Cardiac muscle cell (in vitro differentiated cells and primary cell): ENCODE measurements at places on chromosomes 1 and 21. TPM values are rescaled to one million over a fixed set of nuclear protein-coding genes. Genes with fewer than 3 reads are reported as not detected.

Gene TAL1
- total RNA-seq = 0.04 and 0.30 TPM in 2 replicates

Gene MYOG
- total RNA-seq = 0.18 TPM in 1 of 2 replicates, not detected in the other

Gene PIGR
- total RNA-seq = not detected in 2 replicates

Gene POLR3GL
- total RNA-seq = 20.6 and 43.4 TPM in 2 replicates

Gene LCE1B
- not detected in 2 replicates for total RNA-seq

Gene MACF1
- total RNA-seq = 146 and 261 TPM in 2 replicates

DNA sequence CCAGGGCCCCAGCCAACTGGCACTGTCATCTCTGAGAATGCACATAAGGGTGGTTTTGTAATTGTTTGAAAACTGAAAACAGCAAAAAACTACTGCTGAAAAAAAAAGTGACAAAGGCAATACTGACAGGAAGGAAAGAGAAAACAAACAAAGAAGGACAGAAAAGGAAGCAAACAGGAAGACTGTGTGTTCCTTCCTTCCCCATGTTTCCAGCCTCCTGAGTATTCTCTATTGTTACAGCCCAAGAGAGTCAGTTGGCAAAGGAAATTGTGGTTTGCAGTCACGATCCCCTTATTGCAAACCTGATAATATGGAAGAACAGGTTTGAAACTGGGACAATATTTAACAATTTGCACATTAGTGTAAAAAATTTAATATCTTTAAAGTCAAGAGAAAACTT, 1177.6 kb downstream of the PLA2G4A start:
- no peak overlapping the region for H3K27ac ChIP-seq
- DNase-seq = no peak
- no peaks in the 10 kb centered on the region for H3K27me3 ChIP-seq
- no peak overlapping the region for H3K4me3 ChIP-seq

DNA sequence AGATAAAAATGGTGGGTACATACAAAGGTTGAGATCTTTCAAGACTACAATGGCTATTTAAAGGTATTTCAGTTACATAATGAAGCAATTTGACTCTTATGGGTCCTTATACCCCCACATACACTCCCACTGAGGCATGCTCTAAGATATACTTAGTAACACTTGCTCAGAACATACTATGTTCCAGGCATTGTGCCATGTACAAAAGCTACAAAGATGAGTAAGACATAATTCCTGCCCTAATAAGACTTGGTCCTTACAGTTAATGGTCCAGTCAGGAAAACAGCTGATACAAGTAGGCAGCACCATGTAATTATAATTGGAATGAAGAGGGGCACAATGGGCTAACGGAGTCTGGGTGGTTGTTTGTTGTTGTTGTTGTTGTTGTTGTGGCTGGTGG, 166.7 kb upstream of the BEND5 start:
- H3K4me1 ChIP-seq = no peaks in the 10 kb centered on the region

- no peaks in the 10 kb centered on the region for H3K4me1 ChIP-seq
- H3K27ac ChIP-seq = peak overlapping the region; percentile 36
- no peaks in the 10 kb centered on the region for H3K27me3 ChIP-seq
- H3K36me3 ChIP-seq = no peaks in the 10 kb centered on the region
These were observed 20.7 kb upstream of the CLIC4 start for GRCh38 chr1:24724345-24725208.

- no peak overlapping the region for H3K27ac ChIP-seq
- no peaks in the 10 kb centered on the region for H3K27me3 ChIP-seq
- H3K4me3 ChIP-seq = no peak overlapping the region
- no peak for DNase-seq
- H3K36me3 ChIP-seq = no peaks in the 10 kb centered on the region
These were observed 299.7 kb upstream of the PRMT6 start for GRCh38 chr1:106756752-106757151.

DNA sequence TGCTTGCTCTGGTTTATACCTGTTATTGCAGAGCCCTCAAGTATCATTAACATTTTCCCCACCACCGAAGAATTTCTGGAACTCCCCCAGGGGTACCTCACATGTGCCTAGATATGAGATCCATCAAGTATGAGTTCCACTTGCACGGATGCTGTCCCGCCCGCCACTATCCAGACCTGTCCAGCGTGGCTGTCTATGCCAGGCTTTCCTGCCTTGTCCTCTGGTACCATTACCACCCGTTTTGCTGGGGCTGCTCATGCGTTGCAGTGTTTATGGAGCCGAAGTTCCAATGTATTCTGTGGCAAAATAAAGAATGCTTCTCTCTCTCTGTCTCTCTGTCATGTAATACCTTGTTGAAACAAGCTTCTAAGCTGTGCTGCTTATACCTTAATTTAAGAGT, 543.5 kb upstream of the PTBP2 start:
- no peaks in the 10 kb centered on the region for H3K36me3 ChIP-seq
- no peaks in the 10 kb centered on the region for H3K4me1 ChIP-seq
- no peaks in the 10 kb centered on the region for H3K27me3 ChIP-seq
- DNase-seq = no peak
- H3K4me3 ChIP-seq = no peak overlapping the region
- H3K27ac ChIP-seq = no peak overlapping the region

- no peak overlapping the region for H3K4me3 ChIP-seq
- no peak overlapping the region for H3K27ac ChIP-seq
- H3K4me1 ChIP-seq = no peaks in the 10 kb centered on the region
- DNase-seq = no peak
- no peaks in the 10 kb centered on the region for H3K36me3 ChIP-seq
These were observed 15.1 kb upstream of the CDC42BPA start for GRCh38 chr1:227333423-227333822.

- DNase-seq = peak; percentile 56
- peaks cover 9% of the 10 kb centered on the region for H3K36me3 ChIP-seq
- H3K27ac ChIP-seq = peak overlapping the region; percentile 85
- no peak overlapping the region for H3K4me3 ChIP-seq
- H3K4me1 ChIP-seq = peaks cover 27% of the 10 kb centered on the region
- H3K27me3 ChIP-seq = no peaks in the 10 kb centered on the region
These were observed 10.8 kb downstream of the GPR3 start for GRCh38 chr1:27403065-27403726.

DNA sequence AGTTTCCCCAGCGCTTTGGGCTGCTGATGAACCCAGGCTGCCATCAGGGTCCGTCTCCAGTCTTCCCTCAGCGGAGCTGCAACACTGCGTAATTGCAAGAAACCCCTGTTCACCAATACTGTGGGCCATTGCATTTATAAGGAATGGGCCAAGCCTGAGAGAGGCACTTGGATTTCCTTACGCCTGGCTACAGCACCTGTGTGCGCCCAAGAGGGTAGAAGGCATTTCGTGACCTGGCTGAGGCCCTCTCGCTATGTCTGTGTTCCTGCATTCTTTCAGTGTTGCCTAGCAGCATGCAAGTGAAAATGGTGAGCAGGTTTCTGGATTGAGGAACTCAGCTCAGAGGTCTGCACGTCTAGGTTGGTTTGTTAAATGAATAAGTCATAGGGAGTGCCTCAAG, 12.0 kb upstream of the OR2W3 start:
- H3K4me3 ChIP-seq = no peak overlapping the region
- no peak overlapping the region for H3K27ac ChIP-seq
- no peak for DNase-seq
- H3K36me3 ChIP-seq = no peaks in the 10 kb centered on the region
- no peaks in the 10 kb centered on the region for H3K4me1 ChIP-seq
- no peaks in the 10 kb centered on the region for H3K27me3 ChIP-seq

DNA sequence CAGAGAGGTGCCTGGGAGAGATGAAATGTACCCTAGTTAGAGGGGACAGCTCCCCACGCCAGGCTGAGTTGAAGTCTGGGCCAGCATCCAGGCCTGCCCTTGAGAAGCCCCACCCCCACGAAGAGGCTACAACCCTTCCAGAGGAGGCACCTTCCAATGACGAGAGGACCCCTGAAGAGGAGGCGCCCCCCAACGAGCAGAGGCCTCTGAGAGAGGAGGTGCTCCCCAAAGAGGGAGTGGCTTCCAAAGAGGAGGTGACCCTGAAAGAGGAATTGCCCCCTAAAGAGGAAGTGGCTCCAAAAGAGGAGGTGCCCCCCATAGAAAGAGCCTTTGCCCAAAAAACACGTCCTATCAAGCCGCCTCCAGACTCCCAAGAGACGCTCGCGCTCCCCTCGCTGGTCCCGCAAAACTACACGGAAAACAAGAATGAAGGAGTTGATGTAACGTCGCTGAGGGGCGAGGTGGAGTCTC, 3.1 kb downstream of the EVA1B start:
- H3K4me1 ChIP-seq = peaks cover 31% of the 10 kb centered on the region
- no peaks in the 10 kb centered on the region for H3K27me3 ChIP-seq
- DNase-seq = peak; percentile 18
- no peak overlapping the region for H3K4me3 ChIP-seq
- H3K36me3 ChIP-seq = no peaks in the 10 kb centered on the region

- H3K4me3 ChIP-seq = no peak overlapping the region
- H3K36me3 ChIP-seq = no peaks in the 10 kb centered on the region
- no peak for DNase-seq
- no peaks in the 10 kb centered on the region for H3K27me3 ChIP-seq
- H3K4me1 ChIP-seq = no peaks in the 10 kb centered on the region
These were observed 307.3 kb upstream of the USP24 start for GRCh38 chr1:55522353-55522903.

DNA sequence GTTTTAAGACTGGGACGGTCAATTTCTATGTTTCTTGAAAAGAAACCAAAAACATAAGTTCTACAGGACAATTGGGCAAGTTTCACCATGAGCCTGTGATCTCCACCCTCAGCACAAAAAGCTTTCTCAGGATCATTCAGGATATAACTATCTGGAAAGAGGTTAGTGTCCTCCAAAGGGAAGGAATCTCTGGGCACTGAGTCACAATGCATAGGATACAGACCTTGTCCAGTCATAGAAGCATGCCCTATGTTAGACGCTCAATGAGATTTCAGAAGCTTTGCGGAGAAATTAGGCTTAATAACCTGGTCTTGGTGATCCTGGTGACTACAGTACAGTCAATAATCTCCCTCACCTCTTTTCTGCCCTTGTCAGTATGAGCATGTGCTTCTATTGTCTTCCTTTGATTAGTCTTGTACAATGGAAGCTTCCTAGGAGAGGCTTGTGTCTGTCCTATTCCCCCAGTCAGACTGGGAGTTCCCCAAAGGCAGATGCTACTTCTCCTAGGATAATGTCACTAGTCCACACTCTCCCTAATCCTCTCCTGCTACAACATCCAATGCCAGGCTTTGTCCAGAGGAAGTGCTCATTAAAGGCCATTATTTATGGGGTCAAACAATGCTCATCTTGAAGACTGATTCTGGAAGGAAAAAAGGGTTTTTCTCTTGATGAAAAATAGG, 97.4 kb downstream of the KCNH1 start:
- H3K4me3 ChIP-seq = no peak overlapping the region
- H3K36me3 ChIP-seq = no peaks in the 10 kb centered on the region
- no peaks in the 10 kb centered on the region for H3K27me3 ChIP-seq
- no peak overlapping the region for H3K27ac ChIP-seq
- no peaks in the 10 kb centered on the region for H3K4me1 ChIP-seq
- DNase-seq = no peak

DNA sequence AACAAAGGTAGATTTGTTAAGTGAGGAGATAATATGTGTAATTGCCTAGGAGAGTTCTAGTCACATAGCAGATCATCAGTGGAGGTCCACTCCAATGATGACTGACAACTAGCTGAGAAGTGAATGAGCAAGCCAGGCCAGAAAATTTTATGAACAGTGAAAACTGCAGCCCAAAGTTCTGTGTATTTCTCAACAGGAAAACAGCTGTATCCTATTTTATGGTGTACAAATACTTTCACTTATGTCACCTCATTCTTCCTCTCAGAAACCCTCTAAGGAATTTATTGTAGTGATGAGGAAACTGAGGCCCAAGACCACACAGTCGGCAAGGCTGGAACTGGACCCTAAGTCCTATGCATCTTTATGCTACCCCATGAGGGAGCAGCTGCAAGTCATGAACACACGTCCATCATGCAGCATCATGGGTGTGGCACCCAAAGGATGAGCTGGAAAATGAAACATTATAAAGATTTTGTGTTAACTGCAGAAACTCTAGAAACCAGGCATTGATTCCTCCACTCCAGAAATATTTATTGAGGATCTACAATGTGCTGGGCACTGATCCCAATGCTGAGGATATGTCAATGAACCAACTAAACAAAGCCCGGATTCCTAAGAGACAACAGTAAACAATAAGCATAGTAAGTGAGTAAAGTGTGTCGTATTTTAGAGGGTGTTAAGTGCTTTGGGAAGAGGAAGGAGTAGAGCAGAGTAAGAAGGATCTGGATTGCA, 99.5 kb upstream of the DUSP10 start:
- H3K4me1 ChIP-seq = no peaks in the 10 kb centered on the region
- no peaks in the 10 kb centered on the region for H3K27me3 ChIP-seq
- H3K36me3 ChIP-seq = no peaks in the 10 kb centered on the region
- H3K4me3 ChIP-seq = no peak overlapping the region

DNA sequence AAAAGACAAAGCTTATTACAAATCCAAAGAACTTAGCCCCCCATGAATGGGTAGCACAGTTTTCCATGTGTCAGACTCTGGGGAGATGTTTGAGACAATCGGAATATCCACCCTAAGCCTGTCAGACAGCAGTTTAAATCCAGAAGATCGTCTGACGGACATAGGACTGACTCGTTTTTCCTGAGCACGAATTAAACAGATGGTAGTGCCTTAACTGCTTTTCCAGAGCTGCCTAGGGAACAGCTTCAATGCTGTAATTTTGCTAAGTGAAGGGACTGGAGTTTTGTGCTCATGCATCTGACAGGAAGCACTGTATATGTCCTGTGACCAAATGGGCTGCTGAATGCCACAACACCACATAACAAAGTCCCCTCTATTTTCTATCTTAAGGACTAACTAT, 48.6 kb downstream of the PCNX2 start:
- peaks cover 7% of the 10 kb centered on the region for H3K4me1 ChIP-seq
- DNase-seq = no peak
- no peak overlapping the region for H3K27ac ChIP-seq
- H3K36me3 ChIP-seq = no peaks in the 10 kb centered on the region
- H3K4me3 ChIP-seq = no peak overlapping the region
- no peaks in the 10 kb centered on the region for H3K27me3 ChIP-seq

GRCh38 chr1:208069317-208069716, 158.4 kb upstream of the CD34 start:
- no peak overlapping the region for H3K27ac ChIP-seq
- peaks cover 17% of the 10 kb centered on the region for H3K36me3 ChIP-seq
- no peaks in the 10 kb centered on the region for H3K4me1 ChIP-seq
- no peak overlapping the region for H3K4me3 ChIP-seq

GRCh38 chr21:14869984-14870852, 194.6 kb downstream of the NRIP1 start:
- H3K36me3 ChIP-seq = no peaks in the 10 kb centered on the region
- H3K27ac ChIP-seq = no peak overlapping the region
- no peak overlapping the region for H3K4me3 ChIP-seq
- H3K4me1 ChIP-seq = peaks cover 8% of the 10 kb centered on the region
- no peaks in the 10 kb centered on the region for H3K27me3 ChIP-seq

DNA sequence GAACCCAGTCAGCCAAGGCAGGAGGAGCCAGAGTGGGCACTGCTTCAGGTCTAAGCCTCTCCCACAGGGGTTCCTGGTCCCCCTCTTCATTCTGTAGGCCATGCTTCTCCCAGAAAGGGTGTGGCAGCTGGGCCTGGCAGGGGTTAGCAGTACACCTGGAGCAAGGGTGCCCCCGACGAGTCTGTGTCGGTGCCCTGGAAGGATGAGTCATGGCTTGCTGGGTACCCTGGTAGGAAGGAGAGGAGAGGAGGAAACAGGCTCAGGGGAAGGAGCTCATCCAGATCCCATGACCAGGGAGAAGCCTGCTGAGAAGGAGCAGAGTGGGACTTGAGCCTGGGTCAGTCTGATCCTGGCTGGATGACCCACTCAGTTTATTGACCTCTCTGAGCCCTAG, 10.3 kb downstream of the KDF1 start:
- no peak for DNase-seq
- H3K27me3 ChIP-seq = no peaks in the 10 kb centered on the region
- H3K4me1 ChIP-seq = no peaks in the 10 kb centered on the region
- H3K4me3 ChIP-seq = no peak overlapping the region
- no peak overlapping the region for H3K27ac ChIP-seq

- H3K27ac ChIP-seq = peak overlapping the region; percentile 100
- no peak for DNase-seq
- no peak overlapping the region for H3K4me3 ChIP-seq
- peaks cover 76% of the 10 kb centered on the region for H3K4me1 ChIP-seq
These were observed 14.0 kb downstream of the NES start for GRCh38 chr1:156663178-156663577.
